Kidney (tissue), 22 donors: ENCODE measurements at places on chromosomes 3 and 15. TPM values are rescaled to one million over a fixed set of nuclear protein-coding genes. Genes with fewer than 3 reads are reported as not detected.
A peak's percentile ranks its signal among the peaks of the same experiment; 100 is the strongest.

- no peak for DNase-seq
Measured at GRCh38 chr3:30017901-30018300, 588.5 kb upstream of the TGFBR2 start.

DNA sequence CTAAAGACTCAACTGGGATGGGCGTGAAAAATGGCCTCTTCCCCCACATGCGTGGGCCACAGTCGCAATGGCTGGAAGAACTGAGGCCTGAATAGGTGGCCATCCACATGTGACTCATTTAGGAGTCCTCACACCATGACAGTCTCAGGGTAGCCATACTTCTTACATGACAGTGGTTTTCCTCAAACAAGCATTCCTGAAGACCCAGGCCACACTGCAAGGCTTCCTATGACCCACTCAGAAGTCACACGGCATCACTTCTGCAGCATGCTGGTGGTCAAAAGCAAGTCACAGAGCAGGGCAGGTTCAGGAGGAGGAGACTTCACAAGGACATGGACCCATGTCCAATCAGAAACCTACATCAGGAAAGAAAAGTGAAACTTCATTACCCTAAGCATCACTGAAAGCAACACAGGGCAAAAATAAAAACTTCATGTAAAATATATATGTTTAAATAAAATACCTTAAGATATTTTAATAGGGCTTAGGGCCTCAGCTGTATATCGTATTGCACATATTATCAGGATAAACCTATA is 257.1 kb downstream of the OPA1 start:
- DNase-seq: no peak

GRCh38 chr3:71722693-71723092 is 2.5 kb downstream of the EIF4E3 start:
- no peak for DNase-seq

DNA sequence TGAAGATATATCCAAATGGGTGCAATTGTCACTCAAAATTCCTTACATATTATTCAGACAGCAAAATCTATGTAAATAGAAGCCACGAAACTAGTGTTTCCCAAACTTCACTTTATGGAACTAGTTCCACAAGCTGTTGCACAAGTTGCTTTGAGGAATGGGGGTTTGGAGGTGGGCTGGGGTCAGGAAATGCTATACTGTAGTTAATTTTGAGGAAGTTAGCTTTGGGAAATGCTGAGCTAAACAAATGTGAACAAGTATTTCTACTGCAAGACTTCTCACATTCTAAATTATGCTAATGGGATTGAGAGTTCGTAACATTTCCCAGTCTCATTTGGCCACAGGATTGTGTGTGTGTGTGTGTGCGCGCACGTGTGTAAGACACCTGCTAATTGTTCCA is 28.7 kb upstream of the SAMMSON start:
- no peak for DNase-seq

- peak; percentile 52 for DNase-seq
Measured at GRCh38 chr3:34925851-34926250, 713.5 kb upstream of the ARPP21 start.

GRCh38 chr15:89900849-89901248 is 7.1 kb upstream of the AP3S2 start:
- no peak for DNase-seq

- no peak for DNase-seq
Measured at GRCh38 chr15:70479056-70479455, 284.3 kb downstream of the UACA start.

GRCh38 chr3:109985943-109986555 is 648.7 kb upstream of the DPPA4 start:
- no peak for DNase-seq

GRCh38 chr3:101902041-101902440 is 52.7 kb downstream of the NFKBIZ start:
- DNase-seq: no peak

GRCh38 chr3:174651951-174652350 is 207.2 kb upstream of the NAALADL2 start:
- DNase-seq: no peak

- no peak for DNase-seq
Measured at GRCh38 chr3:171442184-171442583, 18.0 kb downstream of the TNIK start.

DNA sequence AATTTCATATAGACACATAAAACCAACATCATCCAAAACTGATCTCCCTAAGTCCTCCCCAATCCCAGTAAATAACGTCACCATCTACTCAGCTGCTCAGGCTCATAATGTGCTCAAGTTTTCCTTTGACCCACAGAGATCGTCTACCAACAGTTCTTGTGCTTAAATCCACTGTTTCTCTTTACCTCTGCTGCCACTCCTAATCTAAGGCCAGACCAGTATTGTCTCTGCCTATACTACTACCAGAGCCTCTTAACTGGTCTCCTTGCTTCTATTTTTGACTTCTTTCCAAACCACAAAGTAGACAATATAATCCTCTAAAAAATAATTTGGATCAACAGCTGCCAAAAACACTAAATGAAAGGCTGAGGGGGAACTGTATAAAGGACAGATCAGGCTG is 65.3 kb downstream of the CLASP2 start:
- no peak for DNase-seq

GRCh38 chr3:171206283-171206682 is 179.8 kb upstream of the SLC2A2 start:
- DNase-seq: no peak

DNA sequence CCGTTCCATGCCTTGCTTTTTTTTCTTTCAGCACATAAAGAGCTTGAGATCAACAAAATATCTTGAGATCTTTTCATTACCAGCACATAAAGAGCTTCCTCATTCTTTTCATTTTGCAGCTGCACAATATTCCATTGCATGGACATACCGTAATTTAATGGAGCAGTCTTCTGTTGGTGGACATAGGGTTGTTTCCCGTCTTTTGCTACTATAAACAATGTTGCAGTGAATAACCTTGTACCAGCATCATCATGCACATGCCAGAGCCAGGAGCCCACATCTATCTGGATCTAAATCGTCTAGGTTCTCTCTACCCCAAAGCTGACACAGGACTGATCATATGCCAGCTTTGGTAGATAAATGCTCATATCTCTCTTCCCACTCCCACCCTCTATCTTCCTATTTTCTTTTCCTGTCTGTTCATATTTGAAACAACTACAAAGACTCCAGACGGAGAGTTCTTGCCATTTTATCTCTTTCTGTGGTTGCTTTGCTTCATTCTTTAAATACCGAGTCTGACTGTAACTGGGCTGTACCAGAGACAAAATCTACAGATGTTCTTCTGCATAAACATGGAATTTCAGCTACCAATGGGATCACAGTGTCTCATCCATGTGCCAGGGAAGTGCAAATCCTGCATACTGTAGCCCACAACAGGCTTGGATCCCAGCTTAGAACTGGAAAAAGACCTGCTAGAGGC is 47.1 kb upstream of the AKAP13 start:
- no peak for DNase-seq

DNA sequence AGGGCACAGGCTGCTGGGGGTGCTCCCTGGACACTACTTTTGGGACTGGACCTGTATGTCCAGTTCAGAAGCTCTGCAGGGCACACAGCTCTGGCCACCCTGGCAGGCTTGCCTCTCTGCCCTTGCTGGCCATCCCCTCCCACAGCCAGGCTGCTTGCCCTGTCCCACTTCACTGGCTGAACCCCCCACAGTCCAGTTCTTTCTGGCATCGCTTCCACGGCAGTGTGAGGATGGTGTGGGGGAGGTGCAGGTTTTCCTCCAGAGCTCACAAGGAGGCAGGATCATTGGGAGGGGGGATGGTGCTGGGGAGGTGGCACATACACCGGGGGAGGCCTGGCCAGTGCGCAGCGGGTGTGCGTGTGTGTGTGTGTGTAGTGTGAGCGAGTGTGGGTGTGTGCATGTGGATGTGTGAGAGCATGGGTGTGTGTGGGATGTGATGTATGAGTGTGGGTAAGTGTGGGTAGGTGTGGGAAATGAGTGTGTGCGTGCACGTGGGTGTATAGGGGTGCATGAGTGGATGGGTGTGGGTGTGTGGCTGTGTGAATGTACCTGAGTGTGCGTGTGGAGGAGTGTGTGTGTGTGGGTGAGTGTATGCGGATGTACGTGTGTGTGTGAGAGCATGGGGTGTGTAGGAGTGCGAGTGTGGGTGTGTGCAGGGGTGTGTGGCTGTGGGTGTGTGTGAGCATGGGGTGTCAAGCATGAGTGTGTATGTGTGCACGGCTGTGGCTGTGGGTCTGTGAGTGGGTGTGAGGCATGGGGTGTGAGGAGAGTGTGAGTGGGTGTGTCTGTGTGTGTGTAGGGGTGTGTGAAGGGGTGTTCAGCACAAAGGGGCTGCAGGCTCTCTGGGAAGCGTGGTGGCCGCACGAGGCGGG is 155.2 kb downstream of the NSMCE3 start:
- peak; percentile 73 for DNase-seq

GRCh38 chr15:56160966-56161365 is 82.7 kb downstream of the RFX7 start:
- no peak for DNase-seq

DNA sequence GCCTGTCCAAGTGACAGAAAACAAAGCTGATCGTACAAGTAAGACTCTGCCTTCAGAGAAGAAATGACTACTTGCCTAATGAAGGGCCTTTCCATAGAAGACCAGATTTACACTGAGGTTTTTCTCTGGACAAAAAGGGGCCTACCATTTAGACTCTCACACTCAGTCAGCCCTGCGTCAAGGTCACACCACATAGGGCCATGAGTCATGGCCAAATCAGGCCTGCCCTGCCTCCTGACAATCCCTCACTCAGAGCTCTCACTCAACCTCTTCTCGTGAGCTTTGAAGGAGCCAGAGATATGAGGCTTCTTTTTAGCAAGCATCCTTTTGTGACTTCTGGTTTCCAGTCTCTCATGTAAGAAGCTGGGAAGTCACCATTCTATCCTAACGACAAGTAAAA is 68.1 kb upstream of the NMNAT3 start:
- no peak for DNase-seq

DNA sequence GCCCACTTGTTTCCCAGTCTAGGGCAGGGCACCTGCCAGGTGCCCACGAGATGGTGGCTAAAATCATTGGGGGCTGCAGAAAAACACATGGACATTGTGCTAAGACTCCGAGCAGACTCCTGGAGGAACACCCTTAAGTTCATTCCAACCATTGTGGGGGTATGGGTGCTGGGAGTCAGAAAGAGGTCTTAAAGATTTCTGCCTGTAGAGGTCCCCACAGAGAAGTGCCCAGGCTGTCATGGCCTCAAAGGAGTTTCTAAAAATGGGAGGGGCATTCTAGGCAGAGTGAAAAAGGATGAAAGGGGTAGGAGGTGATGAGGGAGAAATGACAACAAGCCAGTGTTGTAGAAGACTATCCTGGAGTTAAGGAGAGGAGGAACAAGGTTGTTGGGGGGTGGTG is 17.1 kb downstream of the RBP1 start:
- no peak for DNase-seq

DNA sequence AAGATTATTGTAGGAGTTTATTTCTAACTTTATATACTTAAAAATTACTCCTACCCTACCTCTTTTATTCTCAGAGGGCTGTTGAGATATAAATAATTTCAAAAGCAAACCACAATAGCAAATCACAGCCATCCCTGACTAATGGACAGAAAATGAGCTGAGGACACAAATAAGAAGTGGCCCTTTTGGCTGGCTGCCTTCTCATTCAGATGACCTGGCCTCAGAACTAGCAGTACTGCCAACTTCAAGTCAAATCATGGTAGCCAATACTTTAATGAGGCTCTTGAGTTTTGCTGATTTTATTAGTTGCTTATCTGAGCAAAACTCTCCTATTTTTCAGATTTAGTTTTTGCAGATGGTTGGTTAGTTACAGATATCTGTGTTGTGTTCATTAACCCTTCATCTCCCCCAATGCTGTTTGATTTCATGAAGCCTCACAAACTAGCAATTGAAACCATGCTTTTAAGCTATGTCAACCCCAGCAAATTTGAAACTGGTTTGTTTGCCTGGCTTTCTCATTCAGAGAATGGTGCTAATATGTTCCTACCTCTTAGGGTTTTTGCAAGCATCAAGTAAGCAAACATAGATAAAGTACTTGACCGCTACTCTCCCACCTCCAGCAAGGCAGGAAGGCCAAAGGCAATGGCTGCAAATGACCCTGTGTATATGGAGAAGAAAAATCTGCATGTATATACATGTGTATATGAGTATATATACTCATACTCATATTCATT is 73.4 kb upstream of the HACD2 start:
- no peak for DNase-seq

GRCh38 chr15:81301385-81301784 is 22.6 kb downstream of the STARD5 start:
- no peak for DNase-seq

DNA sequence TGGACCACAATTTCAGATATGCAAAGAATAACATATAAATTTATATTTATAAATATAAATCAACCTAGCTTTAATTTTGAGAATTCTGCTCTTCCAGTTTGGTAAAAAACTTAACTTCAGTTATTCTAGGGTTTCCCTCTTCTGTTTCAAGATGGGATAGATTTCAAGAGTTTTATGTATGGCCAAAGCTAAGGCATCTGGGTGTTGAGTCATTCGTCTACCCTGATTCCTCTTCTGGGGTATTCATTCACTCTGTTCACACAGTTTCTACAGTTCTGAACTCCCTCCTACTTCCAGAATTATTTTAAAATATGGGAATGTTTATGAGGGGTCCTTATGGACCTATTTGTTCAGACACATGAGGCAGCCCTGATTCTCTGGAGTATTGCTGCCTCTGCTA is 4.2 kb upstream of the FGF7 start:
- DNase-seq: no peak

- no peak for DNase-seq
Measured at GRCh38 chr3:32056559-32057290, 49.7 kb upstream of the GPD1L start.

DNA sequence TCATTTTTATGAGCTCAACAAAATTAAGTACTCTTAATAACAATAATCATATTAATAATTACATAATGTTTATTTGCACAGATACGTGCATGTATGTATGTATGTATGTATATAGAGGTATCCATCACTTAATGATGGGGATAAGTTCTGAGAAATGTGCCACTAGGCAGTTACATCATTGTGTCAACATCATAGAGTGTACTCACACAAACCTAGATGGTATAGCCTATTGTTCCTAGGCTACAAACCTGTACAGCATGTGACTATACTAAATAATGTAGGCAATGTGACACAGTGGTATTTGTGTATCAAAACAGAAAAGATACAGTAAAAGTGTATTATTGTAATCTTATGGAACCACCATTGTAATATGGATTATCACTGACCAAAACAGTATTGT is 874.7 kb upstream of the GBE1 start:
- DNase-seq: no peak

DNA sequence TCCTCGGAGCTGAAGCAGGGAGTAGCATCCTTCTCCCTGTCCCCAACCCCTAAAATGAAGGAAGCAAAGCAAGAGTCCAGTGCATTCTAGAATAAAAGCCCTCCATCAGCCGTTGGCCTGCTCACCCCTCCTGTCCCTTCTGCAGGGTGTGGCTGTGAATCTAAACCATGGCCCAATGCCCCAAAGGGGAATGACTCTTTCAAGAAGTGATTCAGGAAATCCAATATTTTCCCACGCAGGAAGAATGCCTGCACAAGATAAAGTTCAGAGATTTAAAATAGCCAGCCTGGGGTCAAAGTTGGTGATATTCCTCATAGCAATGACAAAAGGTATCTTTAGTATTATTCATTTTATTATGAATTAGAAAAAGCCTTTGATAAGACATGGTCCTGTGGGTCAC is 38.5 kb downstream of the SLCO2A1 start:
- DNase-seq: peak; percentile 25

The PTH1R gene
- 286 TPM for total RNA-seq

The GOLGA8S gene
- total RNA-seq: 0.60 TPM

The C3orf62 gene
- total RNA-seq: 4.7 TPM

The ADAMTS17 gene
- total RNA-seq: 2.2 TPM

The CCR8 gene
- 0.19 TPM for total RNA-seq

The CASR gene
- total RNA-seq: 72.8 TPM

The PP2D1 gene
- not detected for total RNA-seq

The PRR20G gene
- total RNA-seq: not detected

The PIGZ gene
- total RNA-seq: 3.5 TPM

The PML gene
- total RNA-seq: 82.9 TPM

The CCRL2 gene
- total RNA-seq: 2.8 TPM
